Activated T-cell treated with anti-CD3 and anti-CD28 coated beads, Interleukin-2, amount 50 U/mL, for 72 hours (primary cell): ENCODE measurements at places on chromosomes 7 and 10. TPM values are rescaled to one million over a fixed set of nuclear protein-coding genes. Genes with fewer than 3 reads are reported as not detected.

- H3K4me1 ChIP-seq, result peaks cover 48% of the 10 kb centered on the region
- H3K36me3 ChIP-seq, result peaks cover 5% of the 10 kb centered on the region
- H3K27me3 ChIP-seq, result peaks cover 50% of the 10 kb centered on the region
- peak overlapping the region; percentile 68 for H3K27ac ChIP-seq
Measured at GRCh38 chr10:21524526-21525366, 736 bp downstream of the SKIDA1 start.

GRCh38 chr7:98622926-98623325, 5.8 kb downstream of the NPTX2 start:
- H3K4me3 ChIP-seq, result no peak overlapping the region
- H3K36me3 ChIP-seq, result no peaks in the 10 kb centered on the region
- peaks cover 14% of the 10 kb centered on the region for H3K4me1 ChIP-seq
- H3K27me3 ChIP-seq, result peaks cover 28% of the 10 kb centered on the region

DNA sequence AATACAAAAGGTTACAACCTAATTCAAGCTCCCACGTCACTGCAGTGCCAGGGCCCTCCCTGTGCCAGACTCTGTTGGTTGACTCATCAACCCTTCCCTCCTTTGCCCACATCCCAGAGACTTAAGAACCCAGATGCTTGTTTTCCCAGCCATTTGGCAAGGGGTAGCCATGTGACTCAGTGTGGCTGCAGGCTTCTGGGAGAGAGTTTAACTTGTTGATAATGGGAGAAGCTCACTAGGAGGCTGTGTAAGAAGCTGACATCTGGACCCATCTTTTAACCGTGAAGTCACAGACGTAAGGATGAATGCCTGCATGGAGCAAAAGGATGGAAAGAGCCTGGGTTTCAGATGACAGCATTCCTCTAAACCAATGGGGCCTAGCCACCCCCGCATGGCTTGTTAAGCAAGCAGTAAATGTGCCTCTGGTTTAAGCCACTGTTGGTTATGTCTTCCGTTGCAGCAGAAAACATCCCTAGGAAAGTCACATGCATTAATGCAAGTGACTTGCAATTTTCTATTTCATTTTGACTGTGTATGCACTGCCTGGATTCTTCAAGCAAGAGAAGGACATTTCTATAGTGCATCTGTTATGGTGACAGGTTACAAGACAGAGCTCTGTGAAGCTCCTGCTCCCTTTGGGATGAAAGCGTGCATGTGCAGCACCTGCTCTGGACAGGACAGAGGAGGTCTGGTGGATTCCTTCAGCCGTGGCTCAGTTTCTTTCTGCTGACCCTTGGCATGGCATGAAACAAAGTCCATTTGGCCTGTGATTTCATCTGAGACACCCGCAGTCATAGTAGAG, 57.5 kb upstream of the CREB5 start:
- no peak overlapping the region for H3K27ac ChIP-seq
- H3K27me3 ChIP-seq, result peaks cover 24% of the 10 kb centered on the region
- no peak overlapping the region for H3K4me3 ChIP-seq
- peaks cover 7% of the 10 kb centered on the region for H3K4me1 ChIP-seq
- no peaks in the 10 kb centered on the region for H3K36me3 ChIP-seq
- no peak for DNase-seq

DNA sequence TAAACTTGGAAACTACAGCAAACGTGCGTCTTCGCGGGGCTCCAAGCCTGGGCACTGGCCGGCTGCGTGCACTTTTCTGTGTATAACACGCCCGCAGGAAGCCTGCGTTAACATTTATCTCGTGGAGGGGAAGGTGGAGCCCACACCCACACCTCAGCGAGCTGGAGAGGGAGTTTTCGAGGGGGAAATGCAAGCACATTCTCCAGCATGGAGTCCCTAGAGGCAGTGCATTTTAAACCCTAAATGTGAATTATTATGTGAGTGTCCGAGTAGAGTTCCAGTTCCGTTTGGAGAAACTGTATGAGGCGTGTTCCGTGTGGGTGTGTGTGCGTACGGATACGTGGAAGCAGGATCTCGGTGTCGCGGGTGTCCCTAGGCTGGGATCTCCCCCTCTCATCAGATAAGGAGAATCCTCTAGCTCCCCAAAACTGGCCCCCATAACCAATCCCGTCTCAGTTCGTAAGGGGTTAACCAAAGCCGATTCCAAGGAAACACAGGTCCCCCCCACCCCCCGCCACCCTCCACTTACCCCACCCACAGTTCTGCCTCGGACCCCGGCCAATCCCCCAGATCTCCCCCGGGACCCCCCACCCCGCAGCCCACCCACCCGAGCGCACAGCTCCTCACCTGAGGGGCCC, 403 bp downstream of the CDK6 start:
- DNase-seq, result peak; percentile 45
- H3K27ac ChIP-seq, result peak overlapping the region; percentile 49
- H3K4me1 ChIP-seq, result peaks cover 30% of the 10 kb centered on the region

DNA sequence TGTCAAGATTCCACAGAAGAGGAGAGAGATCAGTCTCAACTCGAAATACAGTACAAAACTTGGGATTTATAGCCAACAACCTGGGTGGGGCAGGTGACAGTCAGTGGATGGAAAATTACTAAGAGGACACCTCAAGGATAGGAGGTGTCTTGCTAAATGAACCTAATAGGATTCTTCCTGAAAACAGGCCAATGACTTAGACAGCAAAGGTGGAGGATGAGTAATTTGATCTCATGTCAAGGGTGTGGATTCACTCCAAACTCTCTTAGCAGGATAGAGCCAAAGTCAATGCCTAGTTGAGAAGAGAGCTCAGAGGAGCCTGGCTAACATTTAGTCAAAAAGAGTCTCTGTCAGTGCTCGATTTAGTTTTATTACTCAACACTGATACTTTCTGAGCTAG, 106.7 kb upstream of the INSYN2A start:
- H3K27ac ChIP-seq, result no peak overlapping the region
- DNase-seq, result no peak
- H3K27me3 ChIP-seq, result no peaks in the 10 kb centered on the region
- H3K4me3 ChIP-seq, result no peak overlapping the region
- H3K36me3 ChIP-seq, result no peaks in the 10 kb centered on the region
- H3K4me1 ChIP-seq, result no peaks in the 10 kb centered on the region

- DNase-seq, result no peak
- no peaks in the 10 kb centered on the region for H3K4me1 ChIP-seq
- H3K4me3 ChIP-seq, result no peak overlapping the region
- no peaks in the 10 kb centered on the region for H3K27me3 ChIP-seq
- no peak overlapping the region for H3K27ac ChIP-seq
Measured at GRCh38 chr7:91185771-91186170, 78.5 kb upstream of the FZD1 start.

DNA sequence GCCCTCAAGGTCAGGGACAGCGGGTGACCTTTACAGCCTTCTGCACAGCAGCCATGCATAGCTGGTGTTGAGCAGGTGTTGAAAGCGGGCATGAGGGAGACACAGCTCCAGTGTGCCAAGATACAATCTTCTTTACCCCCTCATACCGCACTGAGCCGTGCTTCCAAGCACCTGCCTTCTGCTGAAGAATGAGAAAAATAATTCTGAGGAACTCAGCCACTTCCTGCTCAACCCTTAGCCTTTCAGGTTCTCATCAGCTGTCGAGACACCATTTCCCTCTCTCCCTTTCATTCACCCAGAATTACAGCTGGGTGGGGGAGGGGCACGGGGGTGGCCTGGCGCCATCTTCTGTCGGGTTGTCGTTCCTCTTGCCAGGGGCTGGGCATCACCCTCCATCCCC, 58.6 kb downstream of the COL13A1 start:
- no peak for DNase-seq
- H3K4me1 ChIP-seq, result peaks cover 6% of the 10 kb centered on the region
- H3K4me3 ChIP-seq, result no peak overlapping the region
- no peak overlapping the region for H3K27ac ChIP-seq

GRCh38 chr7:70856901-70857630, 274.9 kb upstream of the GALNT17 start:
- no peaks in the 10 kb centered on the region for H3K27me3 ChIP-seq
- H3K4me1 ChIP-seq, result no peaks in the 10 kb centered on the region
- H3K27ac ChIP-seq, result no peak overlapping the region
- H3K36me3 ChIP-seq, result no peaks in the 10 kb centered on the region
- H3K4me3 ChIP-seq, result no peak overlapping the region

- no peaks in the 10 kb centered on the region for H3K36me3 ChIP-seq
- no peak overlapping the region for H3K27ac ChIP-seq
- no peak overlapping the region for H3K4me3 ChIP-seq
- H3K27me3 ChIP-seq, result peaks cover 37% of the 10 kb centered on the region
Measured at GRCh38 chr7:74023092-74023536, 4.9 kb upstream of the ELN start.

DNA sequence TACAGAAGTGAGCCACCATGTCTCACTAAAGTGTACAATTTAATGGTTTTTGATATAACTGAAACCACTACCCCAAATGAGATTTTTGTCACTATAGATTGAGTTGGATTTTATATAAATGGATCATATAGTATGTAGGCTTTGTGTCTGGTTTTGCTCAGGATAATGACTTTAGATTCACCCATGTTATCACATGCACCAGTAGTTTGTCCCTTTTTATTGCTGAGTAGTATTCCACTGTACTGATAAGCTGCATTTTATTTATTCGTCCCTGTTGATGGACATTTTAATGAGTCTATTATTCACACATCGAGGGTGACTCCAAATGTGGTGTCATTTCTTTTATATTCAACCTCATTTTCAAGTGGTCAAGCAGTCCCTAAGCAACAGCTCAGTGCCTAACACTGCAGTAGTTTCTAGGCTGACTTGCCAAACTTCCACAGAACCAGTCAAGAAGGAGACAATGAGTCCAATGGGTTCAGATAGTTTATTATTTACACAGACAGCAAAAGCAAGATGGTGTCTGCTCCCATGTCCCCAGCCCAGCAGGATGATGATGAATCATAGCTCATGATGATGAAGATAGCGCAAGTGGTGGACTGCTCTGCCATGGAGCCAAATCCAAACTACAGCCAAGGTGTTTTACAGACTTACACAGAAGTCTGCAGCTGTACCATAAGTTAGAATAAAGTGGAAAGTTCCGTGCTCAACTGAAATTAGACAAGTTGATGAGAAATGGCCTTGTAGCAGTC, 6.6 kb upstream of the FMC1 start:
- peaks cover 5% of the 10 kb centered on the region for H3K36me3 ChIP-seq
- no peak overlapping the region for H3K27ac ChIP-seq
- no peaks in the 10 kb centered on the region for H3K27me3 ChIP-seq
- no peak overlapping the region for H3K4me3 ChIP-seq
- DNase-seq, result no peak

DNA sequence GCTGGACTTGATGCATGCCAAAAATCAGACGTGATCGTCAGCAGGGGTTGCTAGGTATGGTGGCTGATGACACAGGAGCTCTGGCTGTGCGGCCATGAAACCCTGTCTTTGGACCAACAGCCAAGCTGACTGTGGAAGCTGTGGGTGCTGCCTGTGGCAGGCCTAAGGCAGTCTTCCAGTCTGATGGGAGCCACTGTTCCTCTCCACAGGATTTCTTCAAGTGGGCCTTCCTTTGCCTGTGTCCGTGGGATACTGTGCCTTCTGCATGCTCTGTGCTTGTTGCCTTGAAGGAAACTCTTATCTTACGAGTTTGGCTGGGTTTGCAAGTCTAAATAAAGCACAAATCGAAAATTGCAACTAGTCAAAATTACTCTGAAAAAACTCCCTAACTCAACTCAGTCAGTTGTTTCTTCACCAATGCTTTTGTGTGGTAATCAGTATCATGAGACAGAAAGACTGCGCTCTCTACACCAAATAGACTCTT, 101.9 kb upstream of the PDLIM1 start:
- DNase-seq, result no peak
- no peak overlapping the region for H3K27ac ChIP-seq
- no peaks in the 10 kb centered on the region for H3K36me3 ChIP-seq
- no peak overlapping the region for H3K4me3 ChIP-seq

DNA sequence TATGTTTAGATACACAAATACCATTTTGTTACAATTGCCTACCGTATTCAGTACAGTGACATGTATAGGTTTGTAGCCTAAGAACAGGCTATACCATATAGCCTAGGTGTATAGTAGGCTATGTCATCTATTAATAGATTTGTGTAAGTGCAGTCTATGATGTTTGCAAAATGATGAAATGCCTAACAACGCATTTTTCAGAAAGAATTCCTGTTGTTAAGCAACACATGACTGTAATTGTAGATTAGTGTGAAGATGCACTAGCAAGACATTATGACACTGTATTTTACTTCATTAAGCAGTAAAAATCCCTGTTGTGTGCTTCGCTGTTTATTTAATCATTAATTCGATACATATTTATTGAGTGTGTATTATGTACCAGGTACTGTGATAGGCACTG, 446.0 kb downstream of the SUGCT start:
- no peaks in the 10 kb centered on the region for H3K4me1 ChIP-seq
- no peak for DNase-seq

GRCh38 chr10:132946311-132946710, 3.9 kb upstream of the CFAP46 start:
- H3K36me3 ChIP-seq, result no peaks in the 10 kb centered on the region
- H3K4me1 ChIP-seq, result peaks cover 6% of the 10 kb centered on the region
- no peak overlapping the region for H3K4me3 ChIP-seq
- H3K27me3 ChIP-seq, result peaks cover 51% of the 10 kb centered on the region
- DNase-seq, result no peak
- H3K27ac ChIP-seq, result no peak overlapping the region

DNA sequence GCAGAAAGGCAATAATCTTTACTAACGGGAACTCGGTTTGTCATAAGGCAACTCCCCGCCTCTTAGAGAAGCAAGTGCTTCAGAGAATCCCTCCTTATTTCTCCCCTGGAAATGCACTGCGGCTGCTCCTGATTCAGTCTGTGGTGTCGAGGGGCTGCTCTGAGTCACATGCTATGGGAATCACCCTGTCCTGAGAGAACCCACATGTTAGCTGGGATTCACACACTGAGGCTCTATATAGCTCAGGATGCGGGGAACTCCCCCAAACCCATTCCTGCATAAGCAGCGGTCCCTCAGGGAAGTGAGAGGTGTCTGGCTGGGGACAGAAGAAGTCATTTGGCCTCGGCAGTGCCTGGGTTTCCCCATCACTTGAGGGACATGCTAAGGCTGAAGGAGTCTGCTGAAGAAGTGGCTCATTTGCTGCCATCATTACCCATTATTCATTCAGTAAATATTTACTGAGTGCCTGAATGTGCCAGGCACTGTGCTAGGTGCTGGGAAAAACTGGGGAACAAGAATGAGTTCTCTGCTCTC, 87.5 kb downstream of the ATXN7L1 start:
- no peak for DNase-seq
- H3K4me3 ChIP-seq, result no peak overlapping the region
- no peaks in the 10 kb centered on the region for H3K27me3 ChIP-seq
- no peaks in the 10 kb centered on the region for H3K4me1 ChIP-seq
- H3K27ac ChIP-seq, result no peak overlapping the region

- H3K27me3 ChIP-seq, result no peaks in the 10 kb centered on the region
- H3K4me1 ChIP-seq, result peaks cover 7% of the 10 kb centered on the region
- peaks cover 39% of the 10 kb centered on the region for H3K36me3 ChIP-seq
- H3K4me3 ChIP-seq, result no peak overlapping the region
- no peak overlapping the region for H3K27ac ChIP-seq
- DNase-seq, result no peak
Measured at GRCh38 chr7:21454182-21454581, 26.3 kb downstream of the SP4 start.

The RPEL1 gene
- 0.12 TPM for total RNA-seq

The CCL26 gene
- total RNA-seq, result 1.2 TPM

The INHBA gene
- 0.19 TPM for total RNA-seq

The HMX3 gene
- 2.0 TPM for total RNA-seq

The CPEB3 gene
- 1.7 TPM for total RNA-seq

The GPRIN2 gene
- total RNA-seq, result not detected

The ANKRD30A gene
- total RNA-seq, result not detected

The PRF1 gene
- 102 TPM for total RNA-seq

The PTF1A gene
- total RNA-seq, result not detected
